ENCODE measurements at places on chromosomes 2 and 18. TPM values are rescaled to one million over a fixed set of nuclear protein-coding genes. Genes with fewer than 3 reads are reported as not detected.

The SERPINB5 gene
- total RNA-seq, result 470 TPM

The GEN1 gene
- 4.1 TPM for total RNA-seq

The LCT gene
- not detected for total RNA-seq

The RIT2 gene
- total RNA-seq, result not detected

The POTEJ gene
- not detected for total RNA-seq

The IWS1 gene
- 67.7 TPM for total RNA-seq

The C2orf76 gene
- total RNA-seq, result 5.1 TPM

The ZNF892 gene
- total RNA-seq, result 12.9 TPM

The NT5C1B gene
- total RNA-seq, result not detected

The NMUR1 gene
- not detected for total RNA-seq

The SERPINB8 gene
- total RNA-seq, result 41.0 TPM

The ANKRD53 gene
- not detected for total RNA-seq

The FEV gene
- total RNA-seq, result not detected

The C2orf66 gene
- 0.93 TPM for total RNA-seq

The RAMP1 gene
- total RNA-seq, result 0.34 TPM

The TSPYL6 gene
- not detected for total RNA-seq

The SERPINB10 gene
- total RNA-seq, result 0.43 TPM

The HMSD gene
- total RNA-seq, result not detected

The MC4R gene
- total RNA-seq, result not detected

The PPP1R1C gene
- 0.68 TPM for total RNA-seq

The MYO5B gene
- total RNA-seq, result 53.4 TPM

The SESTD1 gene
- 22.1 TPM for total RNA-seq

The BARD1 gene
- total RNA-seq, result 9.0 TPM

The REG3G gene
- not detected for total RNA-seq

The PKP4 gene
- total RNA-seq, result 55.0 TPM

The SERPINB12 gene
- total RNA-seq, result 0.34 TPM

The OTX1 gene
- 2.7 TPM for total RNA-seq

The LRPPRC gene
- total RNA-seq, result 146 TPM

The TACR1 gene
- total RNA-seq, result not detected

The ARHGAP15 gene
- total RNA-seq, result not detected

The VWA3B gene
- 0.07 TPM for total RNA-seq

The MTCL1 gene
- 17.8 TPM for total RNA-seq

The TMEM169 gene
- 0.34 TPM for total RNA-seq

The ZAP70 gene
- 0.07 TPM for total RNA-seq

The ZNF142 gene
- 6.5 TPM for total RNA-seq

The TUBB8B gene
- total RNA-seq, result under 0.01 TPM

The MAPRE2 gene
- total RNA-seq, result 1.7 TPM

The TMEM17 gene
- 1.7 TPM for total RNA-seq

The LYPD6B gene
- total RNA-seq, result 10.9 TPM

The PROKR1 gene
- total RNA-seq, result under 0.01 TPM
